ENCODE measurements at places on chromosomes 3 and 15.
A peak's percentile ranks its signal among the peaks of the same experiment; 100 is the strongest.

- DNase-seq = peak; percentile 40
Observed at GRCh38 chr3:48915296-48915695, 3.3 kb upstream of the ARIH2 start.

DNA sequence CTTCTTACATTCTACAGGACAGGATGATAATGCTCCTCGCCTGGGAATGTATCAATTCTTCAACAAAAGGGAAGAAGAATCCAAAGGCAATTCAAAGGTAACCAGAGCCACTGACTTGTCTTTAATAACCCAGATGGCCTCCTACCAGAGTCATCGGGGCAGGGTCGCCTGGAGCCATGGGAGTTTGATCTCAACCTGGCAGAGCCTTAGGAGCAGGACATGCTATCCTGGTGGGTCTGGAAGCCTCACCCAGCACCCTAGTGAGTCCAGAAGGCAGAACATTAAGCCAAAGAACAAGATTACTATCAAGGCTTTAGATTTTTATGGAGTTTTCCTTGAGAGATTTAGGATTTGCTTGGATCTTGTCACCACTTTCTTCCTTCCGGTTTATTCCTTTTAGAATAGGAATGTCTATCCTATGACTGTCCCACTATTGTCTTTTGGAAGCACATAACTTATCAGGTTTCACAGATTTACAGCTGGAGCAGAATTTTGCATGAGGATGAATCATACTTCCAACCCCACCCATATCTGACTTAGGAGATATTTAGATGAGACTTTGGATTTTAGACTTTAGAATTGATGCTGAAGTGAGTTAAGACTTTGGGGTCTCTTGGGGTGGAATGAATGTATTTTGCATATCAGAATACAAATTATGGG, 330.3 kb upstream of the GOLIM4 start:
- no peak for DNase-seq

- no peak for DNase-seq
Observed at GRCh38 chr15:100651253-100651652, 48.9 kb downstream of the ASB7 start.

- no peak for DNase-seq
Observed at GRCh38 chr3:101413656-101414055, 93.3 kb upstream of the IMPG2 start.

DNA sequence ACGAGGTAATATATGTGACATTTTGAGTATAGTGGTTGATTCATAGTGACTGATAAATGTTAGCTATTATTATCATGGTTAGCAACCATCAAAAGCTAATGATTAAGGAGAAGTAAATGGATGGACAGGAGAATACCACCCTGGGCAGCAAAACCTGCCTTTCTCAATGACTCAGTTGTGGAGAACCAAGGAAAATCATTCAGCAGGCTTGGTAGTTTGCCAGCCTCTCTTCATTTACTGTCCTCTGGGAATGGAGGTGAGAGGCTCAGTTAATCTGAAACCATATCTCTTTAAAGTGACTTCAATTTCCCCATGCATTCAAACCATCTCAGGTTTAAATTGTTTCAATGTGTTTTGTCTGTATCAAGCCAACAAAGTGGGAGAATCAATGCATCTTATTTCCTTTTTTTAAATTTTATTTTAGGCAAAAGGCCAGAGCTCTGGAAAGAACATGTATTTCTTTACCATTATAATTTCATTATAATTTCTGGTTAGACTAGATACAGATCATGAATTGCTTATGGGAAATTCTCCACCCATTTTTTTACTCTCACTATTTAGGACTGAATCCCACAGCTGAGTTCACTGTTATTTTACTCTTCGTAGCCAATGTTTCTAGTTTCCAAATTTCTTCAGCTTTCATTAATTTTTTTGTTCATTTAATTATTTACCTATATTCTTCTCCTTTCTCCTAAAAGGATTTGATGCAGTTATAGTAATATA, 2.7 kb downstream of the TM4SF18 start:
- DNase-seq = no peak

- peak; percentile 88 for DNase-seq
Observed at GRCh38 chr15:39127925-39128617, 452.8 kb upstream of the THBS1 start.
